Cardiac fibroblast (primary cell): ENCODE measurements at places on chromosomes 6 and 20.

GRCh38 chr6:141484711-141485110 lies 648.0 kb upstream of the GJE1 start:
- DNase-seq: peak; percentile 42

DNA sequence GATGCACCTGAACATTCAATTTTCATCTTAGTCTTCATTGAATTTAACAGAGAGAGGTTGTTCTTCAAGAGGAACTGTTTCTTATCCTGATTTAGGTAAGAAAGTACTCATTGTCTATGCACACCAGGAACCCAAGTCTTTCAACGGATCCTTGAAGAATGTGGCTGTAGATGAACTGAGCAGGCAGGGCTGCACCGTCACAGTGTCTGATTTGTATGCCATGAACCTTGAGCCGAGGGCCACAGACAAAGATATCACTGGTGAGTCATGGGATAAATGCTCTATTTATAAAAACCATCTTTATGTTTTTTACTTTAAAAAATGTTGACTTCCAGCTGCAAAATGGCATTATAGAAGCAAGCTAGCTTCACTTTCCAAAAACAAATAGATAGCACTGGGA lies 10.2 kb downstream of the NQO2 start:
- peak; percentile 22 for DNase-seq

GRCh38 chr6:113908801-113909200 lies 51.7 kb downstream of the MARCKS start:
- DNase-seq: no peak

DNA sequence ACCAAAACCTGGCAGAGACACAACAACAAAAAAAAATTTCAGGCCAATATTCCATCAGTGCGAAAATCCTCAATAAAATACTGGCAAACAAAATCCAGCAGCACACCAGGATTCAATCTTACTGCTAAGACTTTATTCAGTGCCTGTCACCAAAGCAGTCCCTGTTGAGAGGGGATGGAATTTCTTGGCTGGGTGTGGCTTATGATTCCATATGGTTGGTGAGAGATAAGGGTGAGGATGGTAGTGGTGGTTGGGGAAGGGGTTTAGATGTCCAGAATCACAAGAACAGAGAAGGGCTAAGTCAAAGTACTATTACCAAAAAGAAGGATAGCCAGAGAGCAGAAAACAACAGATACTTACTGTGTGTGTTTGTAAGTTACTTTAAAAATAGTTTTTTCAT lies 152.8 kb upstream of the SLC35B3 start:
- DNase-seq: no peak

- DNase-seq: peak; percentile 76
Measured at GRCh38 chr6:25312034-25312620, 33.0 kb downstream of the CARMIL1 start.

- DNase-seq: no peak
Measured at GRCh38 chr6:35028781-35029769, 112.1 kb downstream of the TCP11 start.

- DNase-seq: no peak
Measured at GRCh38 chr20:32077190-32077589, 25.1 kb downstream of the HCK start.

GRCh38 chr6:146775220-146775619 lies 176.4 kb downstream of the ADGB start:
- peak; percentile 32 for DNase-seq

GRCh38 chr20:59718071-59718470 lies 113.7 kb downstream of the PHACTR3 start:
- DNase-seq: no peak

- peak; percentile 10 for DNase-seq
Measured at GRCh38 chr20:63457737-63458136, 14.7 kb downstream of the KCNQ2 start.

DNA sequence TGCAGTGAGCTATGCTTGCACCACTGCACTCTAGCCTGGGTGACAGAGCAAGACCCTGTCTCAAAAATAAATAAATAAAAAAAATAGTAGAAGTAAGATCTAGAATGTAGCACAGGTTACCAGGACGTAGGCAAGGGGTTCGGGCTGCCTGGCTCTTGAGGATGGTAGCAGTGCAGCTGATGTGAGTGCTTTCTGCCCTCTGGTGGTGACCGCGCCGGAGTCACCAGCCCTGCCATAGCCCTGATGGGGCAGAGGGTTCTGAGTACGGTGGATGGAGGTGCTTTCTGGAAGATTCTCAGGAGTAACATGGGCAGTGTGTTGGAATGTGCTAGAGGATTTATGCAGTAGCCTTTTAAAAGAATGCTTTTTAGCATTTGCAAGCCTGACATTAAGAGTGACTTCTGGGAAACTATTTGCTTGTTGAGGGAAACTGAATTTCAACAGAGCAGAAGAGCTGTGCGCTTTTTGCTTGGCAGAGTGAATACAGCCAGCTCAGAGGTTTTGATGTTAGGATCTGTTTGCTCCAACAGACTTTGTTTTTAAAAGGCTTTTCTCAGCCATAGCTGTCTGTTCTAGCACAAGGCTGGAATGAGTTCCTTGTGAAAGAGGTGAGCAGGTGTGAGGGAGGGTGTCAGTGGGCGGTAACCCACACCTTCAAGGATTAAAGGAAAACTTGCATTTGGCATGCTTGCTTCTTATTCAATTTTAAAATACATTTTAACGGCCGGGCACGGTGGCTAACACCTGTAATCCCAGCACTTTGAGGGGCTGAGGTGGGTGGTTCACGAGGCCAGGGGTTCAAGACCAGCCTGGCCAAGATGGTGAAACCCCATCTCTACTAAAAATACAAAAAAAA lies 65.9 kb downstream of the PTPN1 start:
- DNase-seq: peak; percentile 78
